ENCODE measurements at places on chromosomes 3 and 15.

DNA sequence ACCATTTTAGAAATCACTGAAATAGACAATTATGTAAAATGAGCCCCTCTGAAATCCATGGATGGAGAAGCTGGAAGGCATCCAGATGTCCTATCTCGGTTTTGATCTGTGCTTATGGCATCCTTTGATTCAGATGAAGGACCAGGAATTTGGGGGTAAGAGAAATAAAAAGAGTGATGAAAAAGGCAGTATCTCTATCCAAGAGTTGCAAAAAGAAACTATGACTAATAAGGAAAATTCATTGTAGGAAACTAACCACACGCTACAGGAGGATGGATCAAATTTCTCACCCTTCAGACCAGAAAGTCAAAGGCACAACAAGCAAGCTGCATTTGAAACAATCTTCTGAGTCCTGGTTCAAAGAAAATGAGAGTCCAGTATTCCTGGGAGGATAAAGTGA lies 34.8 kb downstream of the SRGAP3 start:
- ATAC-seq, result no peak

DNA sequence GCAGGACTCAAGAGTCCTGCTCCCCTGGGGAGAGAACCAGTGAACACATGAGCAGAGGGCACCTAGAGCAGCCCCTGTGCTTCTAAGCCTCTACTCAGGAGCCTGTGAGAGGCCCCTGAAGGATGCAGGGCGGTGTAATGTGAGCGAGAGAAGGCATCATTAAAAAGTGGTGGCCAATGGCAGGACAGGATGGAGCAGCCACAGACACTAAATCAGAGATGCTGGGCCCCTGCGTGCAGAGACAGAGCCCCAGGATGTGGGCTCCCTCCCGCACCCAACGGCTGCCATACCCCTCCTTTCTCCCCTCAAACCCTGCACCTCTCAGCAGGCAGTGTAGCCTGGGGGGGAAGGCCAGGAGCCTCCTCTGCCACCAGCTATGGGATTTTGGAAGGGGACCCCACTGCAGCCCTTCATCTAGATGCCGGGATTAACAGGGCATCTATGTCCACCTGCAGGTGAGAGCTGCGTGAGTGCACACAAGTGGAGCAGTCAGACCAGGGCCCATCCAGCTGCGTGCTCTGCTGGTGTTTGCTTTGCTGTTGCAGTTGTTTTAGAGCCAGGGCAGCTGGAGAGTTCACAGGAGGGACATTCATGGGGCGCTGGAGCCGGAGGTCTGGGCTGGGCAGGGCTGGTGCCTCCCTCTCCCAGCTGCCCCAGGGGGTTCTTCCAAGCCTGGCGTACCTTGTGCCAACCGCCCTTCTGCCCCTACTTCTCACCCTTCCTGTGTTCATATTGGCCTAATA lies 5.1 kb upstream of the IQSEC1 start:
- ATAC-seq, result no peak

- no peak for ATAC-seq
Measured at GRCh38 chr3:73213896-73214295, 152.4 kb downstream of the EBLN2 start.

- peak; percentile 58 for ATAC-seq
Measured at GRCh38 chr3:118980832-118981231, 53.8 kb downstream of the IGSF11 start.

GRCh38 chr3:71510510-71510909 lies 73.0 kb downstream of the FOXP1 start:
- no peak for ATAC-seq

Data from activated T-helper 17 cell treated with anti-CD3 and anti-CD28 coated beads, Interleukin-2, amount 50 U/mL, for 72 hours (primary cell).